ENCODE measurements at places on chromosomes 12 and 14. TPM values are rescaled to one million over a fixed set of nuclear protein-coding genes. Genes with fewer than 3 reads are reported as not detected.

DNA sequence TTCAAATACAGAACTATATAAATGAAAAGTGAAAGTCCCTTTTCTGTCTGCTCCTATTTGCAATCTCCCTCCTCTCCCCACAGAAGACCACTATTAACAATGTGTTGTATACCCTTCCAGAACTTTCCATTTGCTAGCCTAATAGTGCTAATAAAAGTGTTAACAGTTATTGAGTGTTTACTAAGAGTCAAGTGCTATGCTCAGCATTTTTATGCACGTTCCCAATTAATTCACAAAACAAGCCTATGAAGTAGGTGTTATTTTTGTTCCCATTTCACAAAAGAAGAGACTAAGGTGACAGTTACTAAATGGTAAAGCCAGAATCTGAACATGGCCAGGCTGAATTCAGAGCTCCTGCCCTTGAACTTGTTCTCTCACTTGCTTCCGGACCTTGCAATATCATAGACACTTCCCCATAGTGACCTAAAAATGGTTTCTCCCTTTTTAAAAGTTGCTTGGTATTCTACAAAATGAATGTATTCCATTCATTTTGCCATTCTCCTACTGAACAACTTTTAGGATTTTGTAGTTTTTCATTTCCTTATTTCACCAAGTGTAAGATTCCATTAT lies 1.6 kb upstream of the PRKAB1 start:
- no peak for DNase-seq

DNA sequence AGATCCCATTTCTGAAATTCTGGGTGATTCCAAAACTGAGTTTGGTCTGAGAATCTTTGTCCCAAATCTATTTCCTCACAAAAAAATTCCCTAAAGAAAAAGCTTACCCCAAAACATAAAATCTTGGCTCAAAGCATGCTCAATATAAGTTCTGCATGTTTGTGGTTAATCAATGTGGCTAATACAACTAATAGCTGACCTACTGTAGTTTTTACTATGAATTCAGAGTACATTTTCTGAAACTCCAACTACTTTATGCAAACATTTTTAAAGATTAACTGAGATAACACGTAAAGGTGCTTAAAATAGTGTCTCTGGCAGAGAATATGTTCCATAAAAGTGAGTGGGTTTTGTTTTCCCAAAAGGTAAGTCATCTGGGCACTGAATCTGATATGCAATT lies 133.1 kb downstream of the MED13L start:
- no peak for DNase-seq

Gene C12orf50
- total RNA-seq = not detected

Gene EML5
- 0.52 TPM for total RNA-seq

GRCh38 chr12:88390811-88391210 lies 189.5 kb downstream of the KITLG start:
- no peak for DNase-seq

DNA sequence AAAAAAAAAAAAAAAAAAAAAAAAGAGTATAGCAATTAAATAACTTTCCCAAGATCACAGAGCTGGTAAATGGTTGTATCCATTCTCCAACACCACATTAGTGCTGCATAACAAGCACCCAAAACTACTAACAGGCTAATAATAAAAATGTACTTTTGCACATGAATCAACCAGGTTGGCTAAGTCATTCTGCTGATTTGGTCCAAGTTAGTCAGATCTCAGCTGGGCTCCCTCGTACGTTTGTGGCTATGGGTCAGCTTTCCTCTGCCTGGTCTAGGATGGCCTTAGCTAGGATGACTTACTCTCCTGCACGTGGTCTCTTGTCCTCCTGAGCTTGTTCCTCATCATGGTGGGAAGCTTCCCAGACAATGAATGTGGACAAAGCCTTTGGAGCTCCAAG lies 7.9 kb upstream of the PLEKHG6 start:
- no peak for DNase-seq
